Metanephros (tissue), 2 donors: ENCODE measurements at places on chromosomes 7 and 10. TPM values are rescaled to one million over a fixed set of nuclear protein-coding genes. Genes with fewer than 3 reads are reported as not detected.

STRIP2 gene
- 4.6 TPM for total RNA-seq

PON3 gene
- total RNA-seq, result 1.9 TPM

PTF1A gene
- total RNA-seq, result not detected

PDSS1 gene
- total RNA-seq, result 8.7 TPM

GIMAP7 gene
- total RNA-seq, result 8.0 TPM

SPDYE8 gene
- not detected for total RNA-seq

TMEM236 gene
- 0.64 TPM for total RNA-seq

TAS2R60 gene
- total RNA-seq, result not detected

ZKSCAN5 gene
- 10.4 TPM for total RNA-seq

PODXL gene
- total RNA-seq, result 127 TPM

SFXN2 gene
- 44.4 TPM for total RNA-seq

WDR91 gene
- 44.6 TPM for total RNA-seq

CCL24 gene
- 1.7 TPM for total RNA-seq

SPDYE2B gene
- not detected for total RNA-seq

C10orf53 gene
- total RNA-seq, result not detected

TFR2 gene
- 5.3 TPM for total RNA-seq

PLOD3 gene
- 42.0 TPM for total RNA-seq

PKD2L1 gene
- not detected for total RNA-seq

SEMA3E gene
- total RNA-seq, result 2.6 TPM

TRIM50 gene
- 0.18 TPM for total RNA-seq

ADAM12 gene
- 54.4 TPM for total RNA-seq

HOXA10 gene
- 98.8 TPM for total RNA-seq

RARRES2 gene
- total RNA-seq, result 68.7 TPM

EMX2 gene
- 20.0 TPM for total RNA-seq
